ENCODE measurements at places on chromosomes 6 and 20. TPM values are rescaled to one million over a fixed set of nuclear protein-coding genes. Genes with fewer than 3 reads are reported as not detected.

GRCh38 chr6:109039795-109040194 lies 54.9 kb downstream of the SESN1 start:
- no peak for DNase-seq

ANKRD66 gene
- total RNA-seq = not detected

GRCh38 chr6:45900808-45901752 lies 114.6 kb downstream of the CLIC5 start:
- DNase-seq = no peak

EPPIN gene
- total RNA-seq = not detected

- no peak for DNase-seq
These were observed 16.7 kb upstream of the CLIC5 start for GRCh38 chr6:46032110-46032998.
